ENCODE measurements at places on chromosomes 16 and 17.

DNA sequence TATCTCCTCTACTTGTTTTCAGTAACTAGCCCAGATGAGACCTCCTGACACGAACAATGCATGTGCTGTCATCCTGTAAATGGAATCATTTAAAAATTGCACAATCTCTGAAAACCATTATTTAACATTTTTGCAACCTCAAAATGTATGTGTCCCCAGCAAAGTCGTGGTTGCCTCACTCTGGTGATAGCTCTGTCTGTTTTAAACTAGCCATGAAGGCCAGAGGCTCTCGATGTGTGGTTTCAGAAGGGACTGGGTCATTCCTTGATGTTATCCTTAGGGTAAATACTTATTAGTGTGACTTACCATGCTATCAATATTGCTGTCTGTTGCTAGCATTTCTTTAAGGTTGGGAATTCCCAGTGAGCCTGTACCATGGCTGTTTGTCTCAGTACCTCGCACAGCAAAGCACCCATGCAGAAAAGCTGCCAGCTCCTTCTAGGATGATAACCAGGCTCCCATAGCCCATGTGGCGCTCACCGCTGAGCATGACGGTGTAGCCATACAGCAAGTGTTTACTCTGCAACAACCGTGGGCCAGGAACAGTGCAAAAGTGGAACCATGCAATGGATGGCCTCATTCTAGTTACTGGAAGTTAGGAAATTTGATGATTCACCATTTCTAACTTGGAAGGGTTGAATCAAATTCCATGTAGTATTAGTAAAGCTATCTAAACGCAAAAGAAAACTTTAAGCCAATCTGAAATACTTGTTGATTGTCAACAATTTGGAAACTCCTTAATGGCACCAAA lies 2.9 kb upstream of the PGS1 start:
- DNase-seq: no peak

DNA sequence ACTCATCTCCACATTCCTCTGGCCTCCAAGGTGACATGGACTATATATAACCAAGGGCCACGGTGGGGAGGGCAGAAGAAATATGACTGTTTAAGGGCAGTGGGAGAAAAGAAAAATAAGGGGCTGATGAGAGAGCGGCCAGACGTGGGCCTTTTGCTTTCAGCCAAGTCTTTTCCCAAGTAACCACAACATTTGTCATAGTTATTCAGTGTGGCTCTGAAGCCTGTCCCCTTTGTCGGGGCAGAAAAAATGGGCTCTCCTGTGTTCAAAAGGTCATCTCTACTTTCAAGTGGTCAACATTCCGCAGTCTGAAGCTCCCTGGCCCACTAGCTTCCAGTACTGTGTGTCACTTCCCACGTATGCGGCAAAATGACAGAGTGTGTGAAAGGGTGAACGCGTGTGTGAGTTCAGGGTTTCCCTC lies 245.4 kb downstream of the NTN1 start:
- DNase-seq: no peak

DNA sequence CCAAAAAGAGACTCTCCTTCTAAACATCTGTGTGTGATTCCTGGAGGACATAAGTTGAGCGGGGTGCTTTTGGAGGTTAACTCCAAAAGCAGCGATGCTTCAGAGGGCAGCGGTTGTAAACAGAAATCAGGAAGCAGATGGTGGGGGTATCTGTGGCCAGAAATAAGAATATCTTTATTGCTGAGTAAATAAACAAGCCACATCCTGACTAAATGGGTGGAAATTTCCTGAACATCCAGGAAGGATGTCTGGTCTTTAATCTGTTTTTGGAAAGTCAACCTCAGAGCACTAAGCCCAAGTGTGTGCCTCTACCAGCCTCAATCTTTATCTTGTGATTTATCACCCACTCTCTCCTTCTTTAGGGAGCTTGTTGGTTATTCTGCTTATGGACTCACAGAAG lies 123.3 kb downstream of the CDH13 start:
- no peak for DNase-seq

DNA sequence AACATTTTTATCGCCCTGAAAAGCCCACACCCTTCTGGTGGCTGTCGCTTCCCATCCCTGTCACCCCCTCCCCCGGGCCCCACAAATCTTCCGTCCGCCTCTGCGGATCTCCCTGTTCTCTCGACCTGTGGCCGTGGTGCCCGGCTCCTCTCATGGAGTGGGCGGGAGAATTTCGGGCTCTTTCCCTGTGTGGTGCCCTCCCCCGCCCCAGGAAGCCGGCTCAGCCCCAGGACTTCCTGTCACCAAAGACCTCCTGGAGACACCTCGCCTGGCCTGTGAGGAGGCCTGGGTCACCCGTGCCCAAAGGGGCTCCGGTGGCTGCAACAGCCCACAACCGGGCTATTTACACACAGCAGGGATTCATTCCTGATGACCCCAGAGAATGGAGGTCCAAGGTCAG lies 26.1 kb upstream of the UBE2I start:
- DNase-seq: no peak

- no peak for DNase-seq
Measured at GRCh38 chr17:77948690-77949114, 9.8 kb upstream of the TNRC6C start.
